Psoas muscle (tissue), 8 donors: ENCODE measurements at places on chromosomes 16 and 17. TPM values are rescaled to one million over a fixed set of nuclear protein-coding genes. Genes with fewer than 3 reads are reported as not detected.

DNA sequence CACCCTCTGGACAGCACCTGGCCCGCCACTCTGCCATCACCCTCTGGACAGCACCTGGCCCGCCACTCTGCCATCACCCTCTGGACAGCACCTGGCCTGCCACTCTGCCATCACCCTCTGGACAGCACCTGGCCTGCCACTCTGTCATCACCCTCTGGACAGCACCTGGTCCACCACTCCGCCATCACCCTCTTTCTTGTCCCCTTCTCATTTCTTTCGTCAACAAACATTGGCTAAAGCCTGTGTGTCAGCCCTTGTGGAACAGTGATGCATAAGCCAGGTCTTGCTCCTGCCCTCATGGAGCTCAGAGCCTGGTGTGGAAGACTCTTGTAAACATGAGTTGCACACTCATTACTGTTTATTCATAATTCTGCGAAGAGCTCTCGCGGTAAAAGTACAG, 31.2 kb downstream of the CDK5R1 start:
- no peaks in the 10 kb centered on the region for H3K27me3 ChIP-seq
- no peak overlapping the region for H3K27ac ChIP-seq
- peak; percentile 32 for DNase-seq
- no peak overlapping the region for H3K4me3 ChIP-seq
- no peaks in the 10 kb centered on the region for H3K36me3 ChIP-seq

DNA sequence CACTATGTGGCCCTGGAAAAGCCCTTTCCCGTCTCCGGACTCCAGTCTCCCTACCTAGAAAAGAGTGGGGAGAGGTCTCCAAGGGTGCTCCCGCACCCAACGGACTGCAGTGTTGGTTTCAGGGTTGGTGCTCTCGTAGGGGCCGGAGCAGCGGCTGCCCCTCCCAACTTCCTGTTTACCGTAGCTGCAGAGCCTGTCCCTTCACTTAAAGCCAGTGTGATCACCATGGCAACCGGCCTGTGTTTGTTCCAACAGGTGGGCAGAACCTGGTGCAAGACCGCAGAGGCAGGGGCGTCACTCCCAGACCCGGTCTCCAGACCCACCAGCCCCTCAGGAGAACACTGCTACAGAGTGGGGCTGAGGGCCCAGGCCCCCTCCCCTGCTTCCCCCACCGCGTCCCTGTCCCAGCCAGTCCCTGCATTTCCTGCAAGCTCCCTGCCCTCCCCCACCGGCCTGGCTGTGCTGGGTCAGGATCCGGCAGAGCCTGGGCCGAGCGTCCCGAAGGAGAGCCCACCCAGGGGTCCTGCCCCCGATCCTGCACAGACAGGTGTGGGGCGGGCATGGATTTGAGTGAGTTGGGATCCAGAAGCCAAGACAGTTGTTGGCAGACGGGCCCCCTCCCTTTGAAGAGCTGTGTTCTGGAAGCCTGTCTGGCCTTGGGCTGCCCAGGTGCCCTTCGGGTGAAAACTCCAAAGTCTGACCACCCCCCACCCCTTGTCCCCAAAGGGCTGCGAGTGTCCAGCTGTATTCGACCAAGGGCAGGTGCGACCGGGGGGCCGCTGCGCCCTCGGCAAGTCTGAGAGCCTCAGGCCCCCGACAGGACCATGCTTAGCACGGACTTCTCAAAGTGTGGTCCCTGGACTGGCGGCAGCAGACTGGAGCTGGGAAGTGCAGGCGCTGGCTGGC, 1.5 kb upstream of the BAIAP3 start:
- H3K36me3 ChIP-seq, result no peaks in the 10 kb centered on the region
- no peaks in the 10 kb centered on the region for H3K4me1 ChIP-seq
- no peak overlapping the region for H3K27ac ChIP-seq
- DNase-seq, result peak; percentile 80
- peaks cover 30% of the 10 kb centered on the region for H3K27me3 ChIP-seq

The NQO1 gene
- total RNA-seq, result 55.2 TPM

The DHRS7C gene
- total RNA-seq, result 38.9 TPM

DNA sequence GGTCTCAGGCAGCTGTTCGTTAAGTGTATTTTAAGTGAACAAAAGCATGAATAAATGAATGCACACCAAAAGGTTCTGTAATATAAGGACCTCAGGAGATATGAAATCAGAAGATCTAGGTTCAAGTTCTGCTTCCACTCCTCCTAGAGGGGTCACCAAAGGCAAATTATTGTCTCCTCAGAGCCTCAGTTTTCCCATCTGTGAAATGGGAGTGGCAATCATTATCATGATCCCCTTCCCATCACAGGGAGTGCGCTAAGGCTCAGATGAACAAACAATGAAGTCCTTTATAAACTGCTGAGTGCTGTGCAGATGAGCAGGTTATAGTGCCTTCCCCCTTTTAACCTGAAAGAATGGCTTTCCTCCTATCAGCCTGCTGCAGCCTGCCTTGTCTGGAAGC, 248.3 kb upstream of the C16orf82 start:
- no peaks in the 10 kb centered on the region for H3K27me3 ChIP-seq
- H3K4me3 ChIP-seq, result no peak overlapping the region
- no peaks in the 10 kb centered on the region for H3K36me3 ChIP-seq
- no peaks in the 10 kb centered on the region for H3K4me1 ChIP-seq
- H3K27ac ChIP-seq, result no peak overlapping the region

DNA sequence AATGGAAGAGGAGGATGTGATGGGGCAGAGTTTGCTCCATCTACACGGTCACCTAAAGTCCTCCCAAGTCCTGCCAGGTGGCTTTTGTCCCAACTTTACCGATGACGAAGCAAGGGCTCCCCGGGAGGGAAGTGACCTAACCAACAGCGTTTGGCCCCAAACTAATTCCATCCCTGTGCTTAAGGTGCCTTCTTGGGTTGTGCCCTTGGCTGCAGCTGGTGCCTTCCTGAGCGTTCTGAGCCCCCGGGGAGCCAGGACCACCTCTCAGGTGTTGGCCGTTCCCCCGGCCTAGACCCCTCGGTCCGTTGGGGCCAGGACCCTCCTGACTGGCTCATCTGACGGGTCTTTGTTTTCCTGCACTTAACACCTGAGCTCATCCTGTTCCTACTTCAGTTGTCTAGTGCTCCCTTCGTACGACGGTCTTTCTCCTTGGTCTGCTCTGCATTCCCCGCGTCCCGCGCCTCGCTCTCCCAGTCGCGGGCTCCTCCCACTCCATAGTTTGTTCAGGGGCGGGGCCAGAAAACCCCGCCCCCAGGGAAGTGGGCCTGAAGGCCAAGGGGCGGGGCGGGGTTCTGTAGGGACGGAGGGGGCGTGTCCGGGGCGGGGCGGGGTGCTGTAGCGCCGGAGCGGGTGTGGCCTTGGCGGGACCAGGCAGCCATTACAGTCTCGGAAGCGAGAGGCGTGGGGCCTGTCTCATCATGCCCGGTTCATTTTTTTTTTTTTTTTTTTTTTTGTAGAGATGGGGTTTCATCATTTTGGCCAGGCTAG, 822 bp upstream of the ZSCAN10 start:
- no peaks in the 10 kb centered on the region for H3K27me3 ChIP-seq
- no peak overlapping the region for H3K27ac ChIP-seq
- H3K4me1 ChIP-seq, result peaks cover 8% of the 10 kb centered on the region

- H3K27ac ChIP-seq, result no peak overlapping the region
- H3K4me3 ChIP-seq, result no peak overlapping the region
- no peak for DNase-seq
- no peaks in the 10 kb centered on the region for H3K36me3 ChIP-seq
Measured at GRCh38 chr17:8022360-8023003, 16.4 kb upstream of the ALOX15B start.

The SULT1A4 gene
- total RNA-seq, result not detected

GRCh38 chr16:11692171-11692570, 23.9 kb downstream of the SNN start:
- peaks cover 31% of the 10 kb centered on the region for H3K4me1 ChIP-seq
- H3K27me3 ChIP-seq, result no peaks in the 10 kb centered on the region
- H3K27ac ChIP-seq, result no peak overlapping the region
- DNase-seq, result no peak
- peaks cover 65% of the 10 kb centered on the region for H3K36me3 ChIP-seq

- H3K4me1 ChIP-seq, result peaks cover 17% of the 10 kb centered on the region
- H3K4me3 ChIP-seq, result no peak overlapping the region
- no peak overlapping the region for H3K27ac ChIP-seq
- peaks cover 2% of the 10 kb centered on the region for H3K27me3 ChIP-seq
Measured at GRCh38 chr17:83094291-83094690, 14.9 kb downstream of the METRNL start.

The KRTAP4-3 gene
- not detected for total RNA-seq

The EMC8 gene
- 17.8 TPM for total RNA-seq

The FZD2 gene
- 0.28 TPM for total RNA-seq

- H3K27me3 ChIP-seq, result no peaks in the 10 kb centered on the region
- no peak overlapping the region for H3K4me3 ChIP-seq
- peaks cover 8% of the 10 kb centered on the region for H3K4me1 ChIP-seq
- H3K36me3 ChIP-seq, result no peaks in the 10 kb centered on the region
- no peak overlapping the region for H3K27ac ChIP-seq
Measured at GRCh38 chr16:79609861-79610260, 9.3 kb upstream of the MAF start.

The TTC19 gene
- total RNA-seq, result 16.5 TPM

DNA sequence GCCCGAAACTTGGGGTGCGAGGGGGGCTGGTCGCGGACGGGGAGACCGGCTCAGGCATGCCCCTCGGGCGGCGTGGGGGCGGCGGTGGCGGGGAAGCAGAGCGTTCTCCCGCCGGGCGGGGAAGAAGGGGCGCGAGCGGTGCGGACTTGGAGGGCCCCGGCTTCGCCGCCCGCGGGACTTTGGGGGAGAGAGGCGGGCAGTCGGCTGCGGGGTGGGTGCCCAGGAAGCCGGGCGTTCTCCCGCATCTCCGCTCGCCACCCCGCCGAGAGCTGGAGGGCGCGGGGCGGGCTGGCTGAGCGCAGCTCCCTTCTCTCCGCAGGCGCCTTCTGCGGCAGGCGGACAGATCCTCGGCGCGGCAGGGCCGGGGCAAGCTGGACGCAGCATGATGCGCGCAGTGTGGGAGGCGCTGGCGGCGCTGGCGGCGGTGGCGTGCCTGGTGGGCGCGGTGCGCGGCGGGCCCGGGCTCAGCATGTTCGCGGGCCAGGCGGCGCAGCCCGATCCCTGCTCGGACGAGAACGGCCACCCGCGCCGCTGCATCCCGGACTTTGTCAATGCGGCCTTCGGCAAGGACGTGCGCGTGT, 772 bp downstream of the NTN1 start:
- peak; percentile 63 for DNase-seq
- H3K27ac ChIP-seq, result no peak overlapping the region
- no peaks in the 10 kb centered on the region for H3K36me3 ChIP-seq
- peak overlapping the region; percentile 77 for H3K4me3 ChIP-seq

DNA sequence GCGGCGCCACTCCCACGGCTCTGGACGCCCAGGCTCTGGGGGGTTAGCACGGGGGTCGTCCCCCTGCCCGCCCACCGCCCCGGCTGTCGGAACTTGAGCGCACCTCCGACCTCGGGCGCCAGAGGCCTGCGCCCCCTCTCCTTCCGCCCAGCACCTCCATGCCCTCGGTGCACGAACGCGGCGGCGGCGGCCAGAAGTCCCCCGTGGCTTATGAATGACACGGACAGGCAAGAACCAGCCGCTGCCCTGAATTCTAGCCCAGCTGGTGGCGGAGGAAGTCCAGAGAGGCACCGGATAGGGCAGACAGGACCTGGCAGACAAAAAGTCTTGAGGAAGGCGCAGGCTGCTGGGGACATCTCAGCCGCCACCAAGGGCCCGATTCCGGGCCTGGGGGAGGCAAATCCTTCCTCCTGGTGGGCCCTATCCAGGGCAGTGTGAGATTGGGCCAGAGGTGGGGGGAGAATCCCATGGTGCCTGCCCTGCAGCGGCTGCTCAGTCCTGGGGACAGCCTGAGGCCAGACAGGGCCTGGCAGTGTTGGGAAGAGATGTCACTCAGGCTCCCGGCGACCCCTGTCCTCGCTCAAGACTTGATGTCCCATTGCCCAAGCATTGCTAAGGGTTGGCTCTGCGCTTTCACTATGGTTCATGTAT, 897 bp upstream of the CYGB start:
- no peak for DNase-seq
- peaks cover 24% of the 10 kb centered on the region for H3K4me1 ChIP-seq
- peak overlapping the region; percentile 65 for H3K4me3 ChIP-seq
- H3K27ac ChIP-seq, result peak overlapping the region; percentile 50
- H3K27me3 ChIP-seq, result no peaks in the 10 kb centered on the region

The GNG13 gene
- total RNA-seq, result not detected

DNA sequence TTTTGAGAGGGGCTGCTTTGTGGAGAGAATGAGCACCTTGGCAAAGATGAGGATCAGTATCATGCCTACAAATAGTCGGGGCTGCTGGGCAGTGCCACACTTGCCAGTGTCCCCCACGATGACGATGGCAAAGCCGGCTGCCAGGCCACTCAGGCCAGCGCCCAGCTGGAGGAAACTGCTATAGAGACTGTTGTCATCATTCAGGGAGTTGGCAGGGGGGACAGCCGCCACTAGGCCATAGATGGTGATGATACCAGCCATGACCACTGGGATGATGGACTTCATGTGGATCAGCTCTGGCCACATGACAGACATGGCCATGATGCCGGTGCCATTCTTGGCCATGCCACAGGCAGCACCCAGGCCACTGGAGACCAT, 23.8 kb downstream of the MINK1 start:
- H3K4me3 ChIP-seq, result no peak overlapping the region
- H3K27ac ChIP-seq, result no peak overlapping the region
